ENCODE measurements at places on chromosomes 6 and 20. TPM values are rescaled to one million over a fixed set of nuclear protein-coding genes. Genes with fewer than 3 reads are reported as not detected.
A peak's percentile ranks its signal among the peaks of the same experiment; 100 is the strongest.

DNA sequence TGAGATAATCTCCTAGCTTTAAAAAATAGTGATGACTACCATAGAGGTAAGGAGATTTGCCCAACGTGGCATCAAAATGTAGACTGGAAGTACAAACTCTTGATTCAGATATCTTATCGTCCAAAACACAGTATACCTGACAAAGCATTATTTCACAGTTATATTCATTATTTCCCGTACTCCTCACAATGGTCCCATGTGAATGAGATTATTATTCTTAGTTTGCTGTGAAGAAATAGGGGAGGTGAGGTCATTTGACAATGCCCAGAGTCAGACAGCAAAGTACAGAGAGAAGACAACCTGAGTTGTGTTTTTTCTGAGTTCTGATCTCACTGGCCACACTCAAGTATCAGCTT lies 1.2 kb upstream of the TFB1M start:
- no peak for DNase-seq

DNA sequence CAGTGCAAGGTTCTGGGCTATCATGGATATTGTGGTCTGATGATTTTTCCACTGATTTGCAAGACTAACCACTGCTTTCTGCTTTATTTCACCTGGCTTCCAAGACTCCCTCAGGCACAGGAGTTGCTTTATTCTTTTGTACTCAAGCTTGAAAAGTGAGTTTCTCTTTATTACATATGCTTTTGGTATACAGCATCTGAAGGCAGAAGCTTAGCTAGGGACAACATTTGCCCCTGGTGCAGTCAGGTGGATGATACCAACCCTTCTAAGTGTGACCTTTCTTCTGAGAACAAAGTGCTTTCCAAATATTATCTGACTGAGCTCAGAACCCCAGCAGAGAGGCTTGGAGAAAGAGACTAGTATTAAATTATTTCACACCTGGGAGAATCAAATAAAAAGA lies 94.0 kb upstream of the PHACTR1 start:
- DNase-seq, result peak; percentile 48

DNA sequence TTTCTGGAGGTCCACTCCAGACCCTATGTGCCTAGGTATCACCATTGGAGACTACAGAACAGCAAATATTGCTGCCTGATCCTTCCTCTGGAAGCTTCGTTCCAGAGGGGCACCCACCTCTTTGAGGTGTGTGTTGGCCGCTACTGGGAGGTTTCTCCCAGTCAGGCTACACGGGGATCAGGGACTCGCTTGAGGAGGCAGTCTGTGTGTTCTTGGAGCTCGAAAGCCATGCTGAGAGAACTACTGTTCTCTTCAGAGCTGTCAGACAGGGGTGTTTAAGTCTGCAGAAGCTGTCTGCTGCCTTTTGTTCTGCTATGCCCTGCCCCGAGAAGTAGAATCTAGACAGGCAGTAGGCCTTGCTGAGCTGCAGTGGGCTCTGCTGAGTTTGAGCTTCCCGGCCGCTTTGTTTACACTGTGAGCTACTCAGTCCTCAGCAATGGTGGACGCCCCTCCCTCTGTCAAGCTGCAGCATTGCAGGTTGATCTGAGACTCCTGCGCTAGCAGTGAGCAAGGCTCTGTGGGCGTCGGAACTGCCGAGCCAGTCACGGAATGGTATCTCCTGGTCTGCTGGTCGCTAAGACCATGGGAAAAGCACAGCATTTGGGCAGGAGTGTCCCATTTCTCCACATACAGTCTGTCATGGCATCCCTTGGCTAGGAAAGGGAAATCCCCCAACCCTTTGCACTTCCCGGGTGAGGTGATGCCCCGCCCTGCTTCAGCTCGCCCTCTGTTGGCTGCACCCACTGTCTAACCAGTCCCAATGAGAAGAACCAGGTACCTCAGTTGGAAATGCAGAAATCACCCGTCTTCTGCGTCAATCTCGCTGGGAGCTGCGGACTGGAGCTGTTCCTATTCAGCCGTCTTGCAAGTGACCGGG lies 32.5 kb upstream of the ASCC3 start:
- DNase-seq, result no peak

Gene HLA-DRB1
- total RNA-seq, result 267 TPM

DNA sequence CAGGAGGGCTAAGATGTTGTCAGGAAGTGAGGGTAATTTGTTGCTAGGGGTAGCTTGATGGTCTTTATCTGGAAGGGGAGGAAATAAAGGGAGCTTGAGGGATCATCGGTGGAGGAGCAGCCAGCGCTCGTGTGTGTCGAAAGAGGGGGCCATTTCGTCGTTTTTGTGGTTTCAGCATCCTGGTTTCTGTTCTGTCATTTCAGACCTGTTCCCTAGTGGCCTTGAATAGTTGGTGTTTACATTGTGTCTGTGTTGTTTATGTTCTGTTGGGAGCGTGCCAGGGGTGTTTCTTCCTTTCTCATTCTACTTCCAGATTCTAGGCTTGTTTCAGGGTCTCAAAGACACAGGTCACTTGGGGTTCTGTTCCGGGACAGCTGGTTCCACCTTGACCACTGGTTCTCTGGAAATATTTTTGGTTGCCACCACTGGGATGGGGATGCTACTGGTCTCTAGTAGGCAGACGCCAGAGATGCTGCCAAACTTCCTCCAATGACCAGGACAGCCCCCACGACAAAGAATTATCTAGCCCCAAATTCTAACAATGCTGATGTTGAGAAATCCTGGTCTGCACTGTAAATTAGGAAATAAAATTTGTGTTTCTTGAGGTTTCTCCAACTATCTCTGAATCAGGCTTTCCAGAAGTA lies 113.9 kb upstream of the NAA20 start:
- DNase-seq, result peak; percentile 46

Gene GPLD1
- 0.94 TPM for total RNA-seq

DNA sequence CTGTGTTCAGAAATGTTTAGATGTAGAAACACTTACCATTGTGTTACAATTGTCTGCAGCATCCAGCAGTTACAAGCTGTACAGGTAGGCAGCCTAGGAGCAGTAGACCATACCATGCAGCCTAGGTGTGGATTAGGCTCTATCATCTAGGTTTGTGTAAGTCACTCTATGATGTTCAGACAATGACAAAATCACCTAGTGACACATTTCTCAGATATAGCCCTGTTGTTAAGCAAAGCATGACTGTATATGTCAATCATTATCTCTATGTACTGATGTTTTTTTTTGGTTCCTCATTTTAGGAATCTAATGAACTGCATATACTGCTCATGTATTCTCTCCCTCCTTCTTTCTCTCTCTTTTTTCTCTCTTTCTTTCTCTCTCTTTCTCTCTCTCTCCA lies 22.2 kb downstream of the CST8 start:
- no peak for DNase-seq

GRCh38 chr20:53635221-53635620 lies 41.6 kb upstream of the ZNF217 start:
- no peak for DNase-seq

GRCh38 chr6:106244931-106245330 lies 80.6 kb downstream of the ATG5 start:
- no peak for DNase-seq

GRCh38 chr6:156862711-156863110 lies 85.5 kb downstream of the ARID1B start:
- no peak for DNase-seq

Gene MMP24OS
- 127 TPM for total RNA-seq

DNA sequence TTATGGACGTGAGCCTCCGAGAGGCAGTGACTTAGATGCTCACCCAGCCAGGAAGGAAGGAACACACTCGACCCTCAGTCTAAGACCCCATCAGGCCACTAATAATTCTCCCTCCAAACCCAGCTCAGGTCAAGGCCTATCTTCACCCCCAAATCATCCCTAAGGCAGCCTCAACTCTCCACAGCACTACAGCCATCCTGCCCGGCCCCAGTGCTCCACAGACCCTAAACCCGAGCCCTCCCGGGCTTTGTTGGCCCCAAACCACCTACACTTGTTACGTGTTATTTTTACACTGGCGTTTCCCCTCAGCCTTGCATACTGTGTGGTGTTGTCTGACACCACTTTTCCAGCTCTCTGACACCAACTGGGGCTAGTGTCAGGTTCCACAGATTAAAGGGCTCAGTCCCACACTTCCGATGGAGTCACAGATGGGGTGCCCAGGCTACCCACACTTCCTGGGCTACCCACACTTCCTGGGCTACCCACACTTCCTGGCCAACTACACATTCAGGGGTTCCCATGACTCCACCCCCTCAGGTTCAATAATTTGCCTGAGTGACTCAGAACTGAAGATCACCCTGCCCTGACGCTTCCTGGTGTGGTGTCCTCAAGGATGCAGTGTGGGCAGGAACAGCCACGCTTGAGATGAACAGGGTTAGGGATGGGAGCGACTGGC lies 25.3 kb downstream of the RBCK1 start:
- DNase-seq, result no peak

All from kidney (tissue), 22 donors.